ENCODE measurements at places on chromosomes 11 and 22.

- DNase-seq, result no peak
Measured at GRCh38 chr22:30574095-30574981, at the start of gene GAL3ST1. GAL3ST1 (minus strand) TSS chr22:30574665; CDS start chr22:30557392, 17,273 bp downstream.

GRCh38 chr11:105799728-105800462, 190.0 kb downstream of the GRIA4 start:
- no peak for DNase-seq

GRCh38 chr11:94400839-94401772, at the start of gene GPR83:
GPR83 (minus strand) TSS chr11:94401419; CDS start chr11:94401247, 172 bp downstream.
- no peak for DNase-seq

DNA sequence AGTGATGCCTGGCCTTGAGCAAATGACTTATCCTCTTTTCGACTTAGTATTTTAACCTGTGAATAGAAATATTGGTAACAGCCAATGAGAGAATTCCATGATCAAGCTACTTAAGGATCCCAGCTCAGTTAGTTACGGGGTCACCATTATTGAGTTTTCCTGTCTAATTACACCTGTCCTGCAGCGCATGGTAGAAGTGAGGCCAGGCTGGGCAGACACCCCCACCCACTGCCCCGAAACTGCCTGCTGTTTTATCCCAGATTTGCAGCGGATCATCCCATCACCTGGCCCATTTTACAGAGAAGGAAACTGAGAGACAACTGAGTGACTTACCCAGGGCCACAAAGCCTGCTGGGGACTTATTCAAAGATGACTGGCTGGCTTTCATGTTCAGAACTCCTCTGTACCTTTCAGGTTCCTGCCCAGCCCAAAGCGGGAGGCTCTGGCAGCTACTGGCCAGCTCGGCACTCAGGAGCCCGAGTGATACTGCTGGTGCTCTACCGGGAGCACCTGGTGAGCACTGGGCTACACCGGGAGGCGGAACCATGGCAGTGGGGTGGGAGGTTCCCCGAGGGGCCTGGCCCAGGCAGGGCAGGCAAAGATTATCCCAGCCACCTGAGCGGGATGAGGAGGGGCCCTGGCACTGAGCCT, 1.4 kb downstream of the MUS81 start:
- no peak for DNase-seq

DNA sequence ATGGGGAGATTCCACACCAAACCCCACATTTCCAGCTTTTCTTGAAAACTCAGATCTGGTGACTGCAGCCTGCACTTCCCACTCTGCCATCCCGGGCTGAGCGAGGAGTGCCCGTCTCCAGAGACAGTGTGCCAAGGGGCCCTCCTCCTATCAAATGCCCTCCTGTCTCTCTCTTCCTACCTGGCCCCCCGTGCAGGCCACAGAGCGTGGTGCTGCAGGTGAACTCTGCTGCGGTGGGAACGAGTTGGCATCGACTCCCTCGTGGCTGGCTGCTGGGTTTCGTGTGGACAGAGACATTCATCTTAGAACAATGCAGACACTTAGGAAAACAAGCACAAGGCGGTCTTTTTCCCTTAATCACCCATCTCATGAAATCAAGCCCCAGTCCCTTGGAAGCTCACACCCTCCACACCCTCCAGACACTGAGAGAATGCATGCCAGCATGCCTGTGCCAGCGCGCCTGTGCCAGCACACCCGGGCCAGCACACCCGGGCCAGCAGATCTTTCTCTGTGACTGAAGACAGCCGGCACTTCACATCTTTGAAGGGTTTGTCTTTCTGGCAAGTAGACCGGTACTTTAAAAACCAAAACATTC, 65.0 kb downstream of the PARVB start:
- no peak for DNase-seq

DNA sequence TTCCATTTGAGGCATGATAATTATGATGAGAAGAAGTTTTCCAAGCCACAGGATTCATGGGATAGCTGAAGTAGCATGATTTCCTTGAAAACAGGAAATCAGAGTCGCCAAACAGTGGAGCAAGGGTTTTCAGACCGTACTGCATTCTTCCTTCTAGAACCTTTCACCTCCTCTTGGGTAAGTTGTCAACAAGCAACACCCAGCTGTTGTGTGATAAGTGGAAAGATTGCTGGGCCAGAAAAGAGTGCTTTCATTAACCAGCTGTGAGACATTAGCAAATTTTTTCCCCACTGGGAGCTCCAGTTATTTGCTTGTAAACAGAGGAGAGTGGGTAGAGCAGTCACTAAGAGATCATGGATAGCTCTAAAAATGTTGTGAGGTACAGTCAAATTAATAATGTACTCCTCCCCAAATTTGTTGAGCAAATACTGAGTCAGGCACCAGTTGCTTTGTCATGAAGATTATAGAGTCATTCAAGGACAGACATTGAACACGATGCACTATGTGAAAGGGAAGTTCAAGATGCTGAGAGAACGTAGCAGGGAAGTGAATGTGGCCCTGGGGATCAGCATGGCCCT, 11.7 kb upstream of the MPEG1 start:
- no peak for DNase-seq

- DNase-seq, result no peak
Measured at GRCh38 chr11:128492461-128492860, 94.9 kb downstream of the ETS1 start.

GRCh38 chr11:112730591-112730990, 230.6 kb upstream of the NCAM1 start:
- DNase-seq, result no peak

DNA sequence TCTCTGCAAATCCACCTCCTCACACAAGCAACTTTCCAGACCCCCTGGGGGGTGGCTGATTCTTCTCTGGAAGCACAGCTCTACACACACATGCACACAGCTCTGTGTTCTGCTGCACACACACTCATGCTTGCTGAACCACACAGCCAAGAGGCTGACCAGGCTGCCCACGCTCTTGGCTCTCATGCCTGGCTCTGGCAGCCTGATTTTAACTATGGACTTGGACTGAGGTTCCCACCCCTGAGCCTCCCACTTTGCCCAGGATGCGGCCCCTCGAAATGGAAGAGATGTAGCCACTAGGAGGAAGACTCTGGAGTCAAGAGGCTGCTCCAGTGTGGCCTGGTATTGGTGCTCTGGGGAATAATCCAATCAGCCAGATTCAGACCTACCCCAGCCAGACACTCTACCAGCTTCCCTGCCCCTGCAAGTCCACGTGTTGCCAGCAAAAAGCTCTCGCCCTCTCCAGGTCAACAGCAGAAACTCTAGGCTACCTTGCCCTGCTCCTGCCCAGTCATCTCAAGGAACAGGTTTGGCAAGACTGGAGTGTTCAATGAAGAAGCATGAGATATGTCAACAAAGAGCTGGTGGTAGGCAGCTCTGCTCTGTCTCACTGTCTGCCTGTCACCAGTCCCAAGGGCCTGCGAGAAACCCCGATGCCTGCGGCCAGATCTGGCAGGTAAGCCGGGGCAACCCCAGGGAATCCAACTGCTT, 8.8 kb upstream of the CASTOR1 start:
- no peak for DNase-seq

All from activated CD4-positive, alpha-beta T cell treated with anti-CD3 and anti-CD28 coated beads, Interleukin-10, Interleukin-2, amounts not matched to agents 100 ng/mL and 50 ng/mL, durations not matched to agents 16 hours and 8 hours (primary cell).